ENCODE measurements at places on chromosomes 7 and 10.

DNA sequence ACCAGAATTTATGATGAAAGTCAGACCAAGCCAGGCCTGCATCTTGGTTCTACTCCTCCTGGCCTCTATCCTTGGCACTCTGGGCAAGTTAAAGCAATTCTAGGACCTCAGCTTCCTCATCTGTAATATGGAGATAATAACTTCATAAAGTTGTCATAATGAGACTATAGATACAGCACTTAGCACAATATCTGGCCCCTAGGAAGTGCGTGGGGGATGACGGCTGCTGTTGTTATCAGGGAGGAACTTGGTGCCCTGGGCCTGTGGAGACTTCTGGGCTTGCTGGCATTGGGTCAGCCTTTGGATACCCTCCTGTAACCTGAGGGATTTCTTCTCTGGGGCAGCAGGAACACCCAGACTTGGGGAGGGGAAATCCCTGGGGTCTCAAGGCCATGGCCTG is 27.6 kb downstream of the PFKFB3 start:
- no peak for DNase-seq

DNA sequence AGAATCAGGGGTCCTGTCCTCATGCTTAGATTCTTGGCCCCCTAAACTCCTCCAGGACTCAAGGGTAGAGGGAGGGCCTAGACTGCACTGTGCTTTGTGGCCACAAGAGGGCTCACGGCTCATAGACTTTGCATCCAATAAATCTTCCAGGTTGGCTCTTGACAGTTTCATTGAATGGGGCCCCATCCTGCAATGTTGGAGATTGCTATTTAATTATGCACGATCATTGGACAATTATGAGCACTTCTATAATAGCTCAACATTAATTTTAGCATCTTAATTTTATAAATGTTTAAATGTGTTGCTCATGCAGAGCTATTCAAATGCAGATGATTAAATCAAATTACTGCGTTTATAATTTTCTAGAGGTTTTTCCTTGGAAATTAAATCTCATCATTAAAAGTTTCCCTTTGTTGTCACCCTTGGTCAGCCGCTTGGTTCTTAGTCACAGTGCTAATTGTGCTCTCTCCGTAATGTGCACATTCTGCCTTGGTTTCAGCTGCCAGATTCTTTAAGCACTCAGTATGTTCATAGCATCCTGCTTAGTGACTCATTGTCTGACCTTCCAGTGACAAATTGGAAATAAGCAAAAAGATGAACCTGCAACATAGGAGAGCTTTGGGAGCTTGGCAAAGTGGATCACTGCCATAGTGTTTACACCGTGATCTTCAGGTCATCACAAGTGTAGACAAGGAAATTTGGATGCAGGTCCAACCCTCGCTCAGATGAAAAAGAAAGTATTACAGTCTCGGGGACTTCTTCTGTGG is 33.4 kb upstream of the PLPP4 start:
- DNase-seq = peak; percentile 91

DNA sequence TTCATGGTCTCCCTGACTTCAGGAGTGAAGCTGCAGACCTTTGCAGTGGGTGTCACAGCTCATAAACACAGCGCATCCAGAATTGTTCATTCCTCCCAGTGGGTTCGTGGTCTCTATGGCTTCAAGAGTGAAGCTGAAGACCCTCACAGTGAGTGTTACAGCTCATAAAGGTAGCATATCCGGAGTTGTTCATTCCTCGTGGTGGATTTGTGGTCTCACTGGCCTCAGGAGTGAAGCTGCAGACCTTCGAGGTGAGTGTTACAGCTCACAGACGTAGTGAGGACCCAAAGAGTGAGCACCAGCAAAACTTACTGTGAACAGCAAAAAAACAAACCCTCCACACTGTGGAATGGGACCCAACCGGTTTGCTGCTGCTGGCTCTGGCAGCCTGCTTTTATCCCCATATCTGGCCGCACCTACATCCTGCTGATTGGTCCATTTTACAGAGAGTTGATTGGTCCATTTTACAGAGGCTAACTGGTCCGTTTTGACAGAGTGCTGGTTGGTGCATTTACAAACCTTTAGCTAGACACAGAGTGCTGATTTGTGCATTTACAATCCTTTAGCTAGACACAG is 308.8 kb downstream of the PTPRN2 start:
- DNase-seq = no peak

DNA sequence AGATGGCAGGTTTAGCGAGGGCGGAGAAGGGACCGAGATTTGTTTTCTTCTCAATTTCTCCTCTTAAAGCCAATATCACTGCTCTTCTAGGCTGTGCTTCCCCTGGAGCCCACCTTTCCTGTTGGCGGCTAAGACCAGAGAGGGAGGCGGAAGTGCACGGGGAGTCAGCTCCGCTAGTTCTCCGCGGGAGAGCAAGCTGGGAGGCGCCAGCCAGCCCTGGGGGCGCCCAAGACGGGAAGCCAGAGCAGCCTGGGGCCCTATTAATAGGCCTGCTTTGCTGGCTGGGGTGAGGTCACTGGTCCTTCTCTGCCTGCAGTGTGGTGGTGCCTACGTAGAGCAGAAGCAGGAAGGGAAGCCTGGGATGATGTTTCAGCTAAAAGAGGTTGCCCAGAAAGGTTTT is 61.6 kb downstream of the LSM5 start:
- no peak for DNase-seq

- no peak for DNase-seq
Measured at GRCh38 chr7:1054438-1054837, 10.1 kb downstream of the GPR146 start.

DNA sequence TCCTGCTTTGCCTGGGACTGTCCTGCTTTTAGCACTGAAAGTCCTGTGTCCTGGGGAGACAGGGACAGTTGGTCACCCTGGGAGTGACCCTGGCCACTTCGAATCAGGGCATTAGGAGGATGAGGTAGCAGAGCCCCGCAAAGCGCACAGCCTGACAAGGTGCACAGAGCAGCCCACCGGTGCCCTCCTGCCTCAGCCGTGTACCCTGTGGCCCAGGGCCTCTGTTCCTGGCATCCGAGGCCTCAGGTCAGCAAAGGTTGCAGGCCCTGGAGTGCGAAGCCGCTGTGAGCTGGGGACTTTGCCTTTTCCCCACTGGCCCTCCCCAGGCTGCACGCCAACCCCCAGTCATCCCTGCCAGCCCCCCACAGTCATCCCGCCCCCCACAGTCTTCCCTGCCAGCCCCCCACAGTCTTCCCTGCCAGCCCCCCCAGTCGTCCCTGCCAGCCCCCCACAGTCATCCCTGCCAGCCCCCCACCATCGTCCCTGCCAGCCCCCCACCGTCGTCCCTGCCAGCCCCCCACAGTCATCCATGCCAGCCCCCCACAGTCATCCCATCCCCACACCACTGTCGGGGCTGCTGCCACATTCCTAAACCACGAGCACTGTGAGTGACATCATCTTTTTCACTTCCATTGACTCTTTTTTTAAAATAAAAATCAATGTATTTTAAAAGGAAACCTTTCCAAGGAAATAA is 91.8 kb downstream of the RGS10 start:
- DNase-seq = no peak

GRCh38 chr7:84076219-84076618 is 118.4 kb downstream of the SEMA3A start:
- DNase-seq = no peak

GRCh38 chr10:16777473-16778370 is 39.5 kb downstream of the RSU1 start:
- peak; percentile 60 for DNase-seq

DNA sequence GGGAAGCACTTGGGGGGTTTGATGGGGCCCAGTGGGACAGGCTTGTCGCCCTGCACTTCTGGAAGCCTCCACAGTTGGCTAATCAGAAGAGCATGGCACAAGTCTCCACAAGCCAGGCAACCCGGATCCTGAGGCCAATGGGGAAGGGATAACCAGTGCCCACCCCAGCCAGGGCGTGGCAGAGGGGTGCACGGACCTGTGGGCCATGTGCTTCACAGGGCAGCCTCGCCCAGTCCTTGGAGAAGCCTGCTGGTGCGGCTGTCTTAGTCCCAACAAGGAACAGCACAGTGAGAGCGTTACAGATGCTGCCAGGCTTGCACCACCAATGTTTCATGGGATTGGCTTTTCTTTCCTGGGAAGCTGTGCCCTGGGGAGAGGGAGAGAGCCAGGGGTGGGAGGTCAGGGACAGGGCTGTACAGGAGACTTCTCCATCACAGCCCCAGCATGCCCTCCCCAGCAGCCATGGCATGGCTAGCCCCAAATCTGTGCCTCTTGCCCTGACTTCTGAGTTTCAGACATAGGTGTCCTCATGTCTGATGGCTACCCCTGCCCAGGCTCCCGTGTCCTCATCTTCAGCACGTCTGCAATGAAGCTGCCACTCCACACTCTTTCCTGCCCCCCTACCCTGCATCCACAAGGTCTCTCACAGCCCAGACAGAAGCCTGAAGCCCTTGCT is 116.0 kb downstream of the PTPN20 start:
- DNase-seq = no peak

GRCh38 chr7:64045301-64046040 is at the start of gene ZNF727:
Gene ZNF727, plus strand, starts transcription at chr7:64045434. Its CDS starts 188 bp downstream, at chr7:64045622.
- no peak for DNase-seq

- DNase-seq = no peak
Measured at GRCh38 chr7:34013421-34013820, 108.1 kb downstream of the BMPER start.

GRCh38 chr10:29257784-29258135 is 31.1 kb upstream of the LYZL1 start:
- DNase-seq = no peak

- DNase-seq = no peak
Measured at GRCh38 chr10:93820434-93820833, 62.7 kb downstream of the LGI1 start.

DNA sequence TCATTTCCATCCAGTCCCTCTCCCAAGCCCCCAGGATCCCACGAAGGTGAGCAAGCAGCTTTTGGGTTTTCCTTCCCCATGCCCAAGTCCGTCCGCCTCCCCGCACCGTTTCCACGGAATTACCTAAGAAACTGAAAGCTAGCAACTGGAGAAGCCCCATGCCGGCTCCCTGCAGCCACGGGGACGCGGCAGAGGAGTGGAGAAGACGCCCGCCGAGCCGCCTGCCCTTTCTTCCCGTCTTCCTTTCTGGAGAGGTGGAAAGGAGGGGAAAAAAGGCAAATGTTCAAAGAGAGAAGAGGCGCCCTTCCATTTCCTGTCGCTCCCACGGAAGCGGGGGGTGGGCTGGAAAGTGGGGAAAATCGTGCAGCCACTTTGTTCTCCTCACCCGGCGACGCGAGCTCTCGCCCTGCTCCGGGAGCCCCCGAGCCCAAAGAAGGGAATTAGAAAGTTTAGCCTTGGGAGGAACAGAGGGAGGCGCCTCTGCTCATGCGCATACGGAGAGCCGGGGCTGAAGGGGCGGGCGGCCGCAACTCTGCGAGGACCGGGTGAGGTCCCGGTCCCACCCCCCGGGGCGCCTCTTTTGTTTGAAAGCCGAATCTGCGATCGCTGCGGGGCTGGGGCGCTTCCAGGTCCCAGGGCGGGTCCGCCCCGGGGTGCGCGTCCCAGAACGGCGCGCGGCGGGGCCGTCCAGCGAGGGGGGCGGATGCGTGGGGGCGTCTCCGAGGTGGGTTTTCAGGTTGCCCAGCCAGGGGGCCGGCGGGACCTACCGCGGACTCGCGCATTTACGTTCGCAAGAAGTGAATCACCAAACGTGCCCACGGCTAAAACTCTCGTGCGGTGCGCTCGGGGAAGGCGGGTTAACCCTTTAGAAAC is at the start of gene LAMB1:
TSS of gene LAMB1 (minus strand) at position 436 of the 873 bp plus-strand sequence. CDS start at position 160, 276 bp downstream.
- DNase-seq = peak; percentile 88

GRCh38 chr7:26071622-26072456 is 80.2 kb upstream of the NFE2L3 start:
- DNase-seq = no peak

GRCh38 chr10:126014309-126014708 is 117.9 kb downstream of the FANK1 start:
- peak; percentile 93 for DNase-seq

DNA sequence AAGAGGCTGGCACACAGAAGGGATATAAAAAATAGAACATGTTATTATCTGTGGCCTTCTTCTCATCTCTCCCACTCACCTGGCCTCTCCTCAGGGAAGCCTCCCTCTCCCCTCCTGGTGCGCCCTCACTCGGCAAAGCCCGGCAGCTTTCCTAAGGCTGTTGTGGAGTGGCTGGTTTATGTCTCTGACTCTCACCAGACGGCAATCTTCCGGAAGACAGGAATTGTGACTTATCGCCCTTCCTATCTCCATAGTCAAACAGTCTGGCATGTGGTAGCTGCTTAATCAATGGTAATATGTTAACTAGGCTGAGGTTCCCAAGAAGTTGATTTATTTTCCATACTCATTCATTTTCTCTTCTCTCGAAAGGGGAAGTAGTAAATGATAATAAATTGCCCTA is 78.7 kb downstream of the ATXN7L1 start:
- no peak for DNase-seq

- DNase-seq = no peak
Measured at GRCh38 chr10:104046651-104047050, 39.0 kb downstream of the COL17A1 start.

DNA sequence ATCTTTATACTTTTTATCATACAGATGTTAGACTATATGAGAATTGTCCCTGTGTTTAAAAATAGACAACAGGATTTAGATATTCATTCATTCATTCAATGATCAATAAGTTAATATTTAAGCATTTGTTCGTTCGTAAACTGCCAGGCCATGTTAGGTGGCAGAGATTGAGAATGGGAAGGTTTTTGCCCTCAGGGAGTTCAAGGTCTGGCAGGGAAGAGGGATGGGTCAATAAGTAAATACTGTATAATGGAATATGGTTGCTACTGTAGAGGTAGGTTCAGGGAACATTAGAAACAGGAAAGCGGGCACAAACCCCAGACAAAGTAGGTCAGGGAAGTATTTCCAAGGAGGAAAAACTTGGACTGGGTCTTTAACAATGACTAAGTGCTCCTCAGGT is 64.6 kb downstream of the SEM1 start:
- no peak for DNase-seq

DNA sequence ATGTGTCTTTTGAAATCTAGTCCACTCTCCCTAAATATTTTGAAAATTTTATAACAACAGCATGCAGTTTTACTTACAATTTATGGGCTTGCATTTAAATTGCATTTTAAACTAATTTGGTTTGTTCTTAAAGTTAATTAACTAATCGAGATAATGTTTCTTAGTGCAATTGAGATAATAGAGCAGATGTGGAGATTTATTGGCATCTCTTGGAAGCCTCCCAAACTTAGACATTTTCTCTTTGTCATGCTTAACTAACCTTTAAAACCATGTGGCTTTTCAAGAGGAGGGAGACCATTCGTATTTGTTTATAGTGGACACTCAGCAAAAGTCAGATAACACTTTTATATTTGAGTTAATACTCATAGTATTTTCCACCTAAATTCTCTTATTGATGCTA is 887.0 kb upstream of the CELF2 start:
- DNase-seq = no peak

DNA sequence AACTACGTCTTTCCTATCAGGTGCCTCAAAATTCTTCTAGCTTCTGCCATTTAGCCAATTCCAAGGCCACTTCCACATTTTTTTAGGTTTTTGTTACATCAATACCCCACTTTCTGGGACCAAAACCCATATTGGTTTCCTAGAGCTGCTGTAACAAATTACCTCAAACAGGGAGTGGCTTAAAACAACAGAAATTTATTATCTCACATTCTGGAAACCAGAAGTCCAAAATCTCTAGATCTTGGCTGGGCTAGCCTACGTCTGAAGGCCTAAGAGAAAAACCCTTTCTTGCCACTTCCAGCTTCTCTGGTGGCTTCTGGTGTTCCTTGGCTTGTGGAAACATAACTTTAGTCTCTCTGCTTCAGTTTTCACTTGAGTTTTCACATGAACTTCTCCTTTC is 85.1 kb upstream of the BMPER start:
- no peak for DNase-seq
